ENCODE measurements at places on chromosomes 1 and 21.

DNA sequence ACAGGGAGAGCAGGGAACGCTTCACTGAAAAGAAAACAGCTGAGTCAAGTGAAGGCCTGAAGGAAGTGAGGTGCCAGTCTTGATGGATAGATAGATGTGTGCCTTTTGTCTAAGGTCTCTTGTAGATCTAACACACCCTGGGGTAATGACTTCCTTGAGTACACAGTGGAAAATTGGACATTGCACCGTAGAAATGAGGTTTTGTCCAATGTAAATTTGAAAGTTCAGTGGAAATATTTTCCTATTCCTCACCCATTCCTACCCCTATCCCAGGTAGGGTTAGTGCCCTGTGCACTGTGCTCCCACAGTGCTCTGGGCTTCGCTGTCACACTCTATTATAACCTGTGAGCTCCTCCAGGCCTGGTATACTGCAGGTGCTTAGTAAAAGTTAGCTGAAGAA is 24.3 kb downstream of the ZMYND12 start:
- no peak for DNase-seq

DNA sequence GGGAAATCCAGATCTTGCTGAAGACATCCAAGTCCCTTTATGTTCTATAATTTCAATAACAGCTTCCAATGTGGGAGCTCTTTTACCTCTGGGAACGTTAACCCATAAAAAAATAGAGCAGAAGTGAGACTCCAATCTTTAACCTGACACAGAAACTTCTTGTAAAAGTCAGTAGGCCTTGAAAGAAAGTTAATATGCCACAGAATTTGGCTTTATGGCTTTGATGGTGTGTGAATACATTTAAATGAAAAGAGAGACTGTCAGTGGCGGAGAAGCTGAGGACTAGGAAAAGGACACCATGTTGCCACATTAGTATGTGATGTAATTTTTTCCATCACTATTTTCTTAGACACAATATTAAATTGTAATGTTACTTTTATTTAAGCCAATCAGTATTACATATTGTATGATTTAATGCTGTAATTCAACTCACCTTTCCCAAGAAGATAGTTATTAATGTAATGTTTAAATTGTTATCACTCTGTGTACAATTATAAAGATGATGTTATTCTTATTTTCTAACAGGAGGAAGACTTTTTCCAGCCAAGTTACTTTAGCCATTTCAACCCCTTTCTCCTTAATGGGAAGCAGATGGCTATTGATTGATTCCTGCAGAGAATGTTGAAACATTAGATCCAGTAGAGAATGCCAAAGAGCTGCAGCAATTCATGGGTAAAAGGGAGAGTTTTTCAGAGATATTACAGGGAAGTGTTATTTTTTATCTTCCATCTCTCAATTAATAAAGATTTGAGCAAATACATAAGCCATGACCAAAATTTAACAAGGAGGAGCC is 17.5 kb upstream of the CLDN8 start:
- no peak for DNase-seq

DNA sequence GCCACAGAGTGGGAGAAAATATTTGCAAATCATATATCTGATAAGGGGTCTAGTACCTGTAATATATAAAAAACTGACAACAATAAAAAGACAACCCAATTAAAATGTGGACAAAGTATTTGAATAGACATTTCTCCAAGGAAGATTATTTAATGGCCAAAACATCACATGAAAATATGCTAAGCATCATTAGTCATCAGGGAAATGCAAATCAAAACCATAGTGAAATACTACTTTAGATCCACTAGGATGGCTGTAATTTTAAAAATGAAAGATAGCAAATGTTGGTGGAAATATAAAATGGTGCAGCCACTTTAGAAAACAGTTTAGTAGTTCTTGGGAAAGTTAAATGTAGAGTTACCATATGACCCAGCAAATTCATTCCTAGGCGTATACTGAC is 118.7 kb upstream of the KIF26B start:
- peak; percentile 8 for DNase-seq

DNA sequence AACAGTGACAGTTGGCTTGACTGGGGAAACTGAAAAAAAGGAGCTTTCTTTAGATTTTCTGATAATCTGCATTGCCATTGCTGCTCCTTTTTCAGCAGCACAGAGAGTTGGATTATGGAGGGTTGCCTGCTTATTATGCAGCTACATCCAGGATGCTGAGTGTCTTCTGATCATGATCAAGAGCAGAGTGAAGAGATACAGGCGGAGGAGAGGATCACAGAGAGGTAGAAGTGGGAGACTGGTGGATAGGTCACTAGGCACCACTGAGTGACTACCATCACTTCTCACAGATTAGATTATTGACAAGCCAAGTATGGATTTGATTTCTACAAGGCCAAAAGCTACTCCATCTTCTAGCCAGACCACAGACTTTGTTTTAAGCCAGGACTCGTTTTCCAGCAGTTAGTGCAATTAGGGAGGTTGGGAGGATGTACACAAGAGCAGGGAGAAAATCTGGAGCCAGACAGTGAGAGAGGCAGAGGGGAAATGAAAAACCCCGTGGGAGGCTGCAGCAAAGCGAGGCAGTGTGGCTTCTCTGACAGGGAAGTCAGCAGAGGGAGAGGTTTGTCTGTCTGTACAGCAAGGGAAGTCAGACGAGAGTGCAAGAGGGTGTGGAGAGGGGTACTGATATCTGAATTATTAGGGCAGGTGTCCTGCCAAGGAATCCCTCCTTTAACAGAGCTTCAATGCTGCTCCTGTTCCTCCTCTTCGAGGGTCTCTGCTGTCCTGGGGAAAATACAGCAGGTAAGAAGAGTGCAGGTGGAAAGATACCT is at the start of gene CD1E:
CD1E (plus strand) TSS at position 592 of the 773 bp plus-strand sequence; CDS start at position 687, 95 bp downstream.
- no peak for DNase-seq

DNA sequence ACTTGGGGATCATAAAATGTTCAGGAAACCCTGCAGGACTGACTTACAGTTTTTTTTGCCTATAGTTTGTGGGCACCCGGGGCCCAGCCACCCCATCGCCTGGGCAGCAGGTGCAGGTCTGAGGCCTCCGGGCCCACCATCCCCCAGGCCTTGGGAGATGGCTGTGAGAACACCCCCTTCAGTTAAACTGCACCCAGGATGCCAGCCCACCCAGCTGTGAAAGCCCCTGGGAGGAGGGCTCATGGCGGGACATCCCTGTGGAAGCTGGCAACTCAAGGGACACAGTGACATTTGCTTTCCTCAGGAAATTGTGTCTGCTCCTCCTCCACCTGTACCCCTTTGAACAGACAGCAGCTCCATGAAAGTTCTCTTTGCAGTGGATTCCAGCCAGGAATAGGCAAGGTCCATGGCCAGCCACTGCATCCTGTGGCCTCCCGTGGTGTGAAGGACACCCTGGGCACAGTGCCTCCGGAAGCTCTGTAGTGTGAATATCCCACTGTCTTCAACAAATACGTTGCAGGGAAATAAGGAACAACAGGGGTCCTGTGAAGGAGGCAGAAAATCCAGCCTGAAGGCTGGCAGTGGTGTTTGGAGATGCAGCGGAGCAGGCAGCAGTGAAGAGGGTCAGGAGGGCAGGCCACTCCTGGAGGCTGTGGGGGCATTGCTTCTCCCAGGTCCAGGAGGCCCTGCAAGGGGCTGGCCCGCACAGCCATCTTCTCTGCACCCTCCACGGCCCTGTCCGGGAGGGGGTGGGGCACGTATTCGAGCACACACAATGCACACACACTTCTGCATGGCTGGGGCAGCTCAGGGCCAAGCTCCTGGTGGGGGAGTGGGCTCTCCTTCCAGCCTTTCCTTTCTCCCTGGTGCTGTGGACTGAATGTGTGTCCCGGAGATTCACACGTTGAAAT is 2.1 kb upstream of the OBSCN start:
- DNase-seq = no peak

DNA sequence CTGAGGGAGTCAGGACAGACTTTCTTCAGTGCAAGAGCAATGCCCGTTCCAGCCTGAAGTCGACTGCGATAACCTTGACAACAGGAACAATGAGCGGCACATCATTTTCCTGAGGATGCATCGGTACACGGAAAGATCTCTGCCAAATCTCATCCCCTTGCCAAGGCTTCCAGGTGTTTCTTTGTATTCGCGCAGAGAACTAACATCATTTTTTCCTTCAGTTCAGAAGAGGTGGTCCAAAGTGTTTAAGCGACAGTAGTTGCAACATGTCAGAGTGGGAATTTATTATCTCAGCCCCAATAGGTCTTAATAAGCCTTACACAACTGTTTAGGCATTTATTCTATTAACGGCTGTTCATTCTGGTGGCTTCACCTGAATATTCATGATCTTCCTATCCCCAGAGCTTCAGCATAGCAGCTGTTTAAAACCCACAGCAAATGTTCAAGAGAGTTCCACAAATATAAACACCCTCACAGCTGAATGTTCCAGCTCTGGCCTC is 129.7 kb upstream of the NFIA start:
- no peak for DNase-seq

DNA sequence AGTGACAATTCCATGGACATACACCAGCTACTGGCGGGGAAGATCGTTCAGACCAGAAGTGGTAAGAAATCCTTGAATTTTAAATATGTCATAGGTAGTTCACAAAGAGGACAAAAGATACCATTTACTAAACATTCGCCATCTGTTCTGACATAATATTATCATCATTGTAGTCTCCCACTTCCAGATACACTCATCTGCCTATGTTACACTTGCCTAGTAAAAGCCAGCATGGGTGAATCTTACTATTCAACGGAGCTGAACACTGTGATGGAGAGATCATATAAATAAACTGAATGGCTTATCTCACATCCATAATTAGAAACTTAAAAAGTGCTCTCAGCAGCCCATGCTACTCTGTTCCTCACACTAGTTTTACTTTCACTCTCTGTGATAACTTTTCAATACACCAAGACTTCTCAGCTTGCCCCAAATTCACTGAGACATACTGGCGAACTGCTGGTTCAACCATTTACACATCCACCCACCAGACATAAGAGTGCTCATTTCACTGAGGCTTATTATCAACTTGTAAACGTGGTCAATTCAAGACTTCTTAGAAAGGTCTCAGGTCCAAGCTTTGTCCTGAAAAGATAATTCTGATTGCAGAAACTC is 463 bp upstream of the PRRC2C start:
- no peak for DNase-seq
